ENCODE measurements at places on chromosomes 4 and X. TPM values are rescaled to one million over a fixed set of nuclear protein-coding genes. Genes with fewer than 3 reads are reported as not detected.

GRCh38 chrX:107448998-107449835 is at the start of gene FRMPD3:
TSS of gene FRMPD3 (plus strand) at chrX:107449652. CDS start at chrX:107526589, 76,937 bp downstream.
- peaks cover 64% of the 10 kb centered on the region for H3K27me3 ChIP-seq
- DNase-seq: no peak
- H3K4me1 ChIP-seq: no peaks in the 10 kb centered on the region
- no peak within 1 kb of the TSS for H3K27ac ChIP-seq

DNA sequence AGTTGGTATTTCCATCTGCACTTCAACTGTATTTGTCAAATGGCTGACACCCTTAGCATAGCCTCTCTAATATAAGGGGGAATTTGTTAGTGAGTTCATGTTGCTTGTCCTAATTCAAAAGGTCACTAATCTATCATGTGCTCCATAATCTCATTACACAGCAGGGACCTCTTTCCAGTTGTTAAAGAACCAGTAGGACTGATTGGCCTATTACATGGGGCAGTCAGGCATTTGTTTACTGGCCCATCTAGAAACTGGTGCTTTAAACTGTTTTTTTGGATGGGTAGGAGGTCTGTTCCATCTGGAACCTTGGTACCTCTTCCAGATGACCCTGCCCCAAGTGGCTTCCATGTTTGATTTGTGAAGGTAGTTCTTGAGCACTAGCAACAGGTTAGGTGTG is 11.4 kb downstream of the ANK2 start:
- H3K36me3 ChIP-seq: no peaks in the 10 kb centered on the region
- H3K4me3 ChIP-seq: no peak overlapping the region
- peaks cover 54% of the 10 kb centered on the region for H3K4me1 ChIP-seq
- no peak for DNase-seq
- no peaks in the 10 kb centered on the region for H3K27me3 ChIP-seq

DNA sequence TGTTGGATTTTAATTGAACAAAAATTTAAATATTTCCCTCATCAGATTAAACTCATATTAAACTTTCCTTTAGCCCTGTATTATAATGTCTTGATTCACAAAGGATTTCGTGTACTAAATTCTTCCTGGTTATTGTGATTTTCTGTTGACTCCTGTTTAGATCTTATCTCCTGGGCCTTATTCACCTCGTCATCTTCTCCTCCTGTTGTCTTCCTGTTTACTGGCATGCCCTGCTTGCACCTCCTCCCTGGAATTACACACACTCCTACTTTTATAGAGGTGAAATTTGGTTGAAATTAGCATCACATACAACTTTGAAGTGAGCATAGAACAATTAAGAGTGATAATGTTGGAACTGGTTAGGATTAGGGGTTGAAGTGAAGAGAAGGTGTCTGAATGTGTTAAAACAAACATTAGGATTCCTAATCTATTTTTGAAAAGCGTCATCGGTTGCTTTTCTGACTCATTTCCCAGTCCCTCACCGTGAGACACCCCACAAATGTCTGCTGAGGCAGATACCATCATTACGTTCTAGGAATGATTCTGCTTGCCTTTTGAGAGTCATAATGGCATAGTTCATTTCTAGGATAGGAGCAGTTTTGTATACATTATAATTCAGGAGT is 32.5 kb downstream of the TLL1 start:
- no peak overlapping the region for H3K4me3 ChIP-seq
- no peak for DNase-seq
- peaks cover 9% of the 10 kb centered on the region for H3K4me1 ChIP-seq
- no peaks in the 10 kb centered on the region for H3K36me3 ChIP-seq
- H3K27me3 ChIP-seq: no peaks in the 10 kb centered on the region

DNA sequence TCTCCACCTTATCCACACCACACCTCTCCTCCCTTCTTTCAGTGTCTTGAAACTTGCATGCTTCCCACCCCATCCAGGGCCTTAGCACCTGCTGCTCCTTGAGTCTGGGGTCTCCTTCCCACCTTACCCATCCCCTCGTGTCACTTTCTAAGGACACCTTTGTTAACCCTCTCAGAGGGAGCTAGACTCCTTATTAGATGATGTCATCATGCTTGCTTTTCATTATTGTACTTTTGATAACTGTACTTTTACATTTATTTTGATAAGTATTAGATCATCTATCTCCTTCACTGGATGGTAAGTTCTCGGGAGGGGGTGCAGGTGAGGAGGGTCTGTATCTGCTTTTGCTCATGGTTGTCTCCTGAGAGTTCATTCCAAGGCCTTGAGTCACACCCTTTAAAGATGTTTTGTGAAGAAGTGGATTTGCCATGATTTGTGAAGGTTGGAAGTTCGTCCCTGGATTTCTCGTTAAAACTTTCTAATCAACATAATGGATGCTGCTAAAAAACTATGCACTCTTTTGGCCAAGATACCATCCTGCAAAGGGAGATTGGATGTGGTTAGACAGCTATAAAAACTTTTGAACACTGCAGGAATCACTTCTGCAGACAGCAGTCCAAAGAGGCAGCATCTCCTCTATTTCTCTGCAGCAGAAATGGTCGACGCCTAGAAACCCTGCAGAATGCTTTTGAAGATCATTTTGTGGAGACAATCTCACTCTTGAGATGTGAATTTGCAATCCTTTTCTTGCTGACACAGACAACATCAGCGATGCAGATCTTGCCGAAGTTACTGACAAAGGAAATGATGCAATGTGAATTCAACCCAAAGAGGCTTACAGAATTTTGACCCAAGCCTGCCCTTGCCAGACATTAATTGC is 69.6 kb downstream of the ENPP6 start:
- no peak overlapping the region for H3K27ac ChIP-seq
- H3K27me3 ChIP-seq: no peaks in the 10 kb centered on the region
- peaks cover 3% of the 10 kb centered on the region for H3K4me1 ChIP-seq
- no peak overlapping the region for H3K4me3 ChIP-seq
- DNase-seq: no peak

- H3K27me3 ChIP-seq: no peaks in the 10 kb centered on the region
- H3K4me3 ChIP-seq: no peak overlapping the region
- H3K27ac ChIP-seq: no peak overlapping the region
- H3K36me3 ChIP-seq: no peaks in the 10 kb centered on the region
Observed at GRCh38 chr4:36273276-36273675, 8.1 kb upstream of the DTHD1 start.

GRCh38 chrX:17590892-17591740 is 146.2 kb upstream of the SCML1 start:
- H3K27ac ChIP-seq: peak overlapping the region; percentile 34
- H3K36me3 ChIP-seq: no peaks in the 10 kb centered on the region
- peak; percentile 24 for DNase-seq
- H3K27me3 ChIP-seq: no peaks in the 10 kb centered on the region

The SLITRK2 gene
- 0.30 TPM for total RNA-seq

The SLC9B1 gene
- total RNA-seq: 0.55 TPM

The RADX gene
- total RNA-seq: 2.3 TPM

All from left ventricle myocardium inferior (tissue), 1 donor.